ENCODE measurements at places on chromosomes 1 and 21.

- no peak for DNase-seq
Measured at GRCh38 chr1:21837476-21837875, 25.4 kb downstream of the LDLRAD2 start.

DNA sequence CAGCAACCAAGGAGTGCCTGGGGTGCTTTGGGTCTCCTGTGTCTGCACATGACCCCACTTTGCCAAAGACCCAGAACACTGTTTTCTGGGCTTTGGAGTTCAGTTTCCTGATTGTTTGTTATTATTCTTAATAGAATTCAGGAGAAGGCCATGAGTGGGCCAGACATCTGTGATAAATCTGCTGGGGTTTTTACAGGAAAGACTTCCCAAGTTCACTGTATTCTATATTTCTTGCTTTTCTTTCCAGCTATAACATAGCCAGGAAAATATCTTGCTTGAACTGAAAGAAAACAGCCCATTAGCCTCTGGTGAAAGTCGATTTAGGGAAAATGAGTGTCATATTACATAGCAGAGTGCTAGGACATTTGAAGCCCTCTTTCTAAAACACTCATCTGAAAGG, 345.1 kb upstream of the USP24 start:
- no peak for DNase-seq

- no peak for DNase-seq
Measured at GRCh38 chr1:65317866-65318653, 8.7 kb downstream of the DNAJC6 start.

DNA sequence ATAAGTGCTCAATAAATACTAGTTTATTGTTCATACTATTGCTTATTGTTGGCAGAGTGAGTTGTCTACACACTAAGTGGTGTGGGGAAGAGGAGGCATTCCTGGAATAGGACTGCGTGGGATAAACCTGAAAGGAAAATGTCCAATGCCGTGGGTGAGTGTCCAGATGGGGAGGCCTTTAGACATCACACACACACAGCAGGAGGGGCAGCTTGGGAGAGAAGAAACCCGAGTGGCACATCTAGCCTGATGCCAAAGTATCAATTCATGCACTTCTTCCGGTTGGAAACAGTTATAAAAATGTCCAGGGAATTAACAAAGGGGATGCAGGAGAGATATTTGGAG, 27.3 kb downstream of the CCN1 start:
- DNase-seq, result no peak

- no peak for DNase-seq
Measured at GRCh38 chr1:98669355-98670296, 8.1 kb downstream of the SNX7 start.

DNA sequence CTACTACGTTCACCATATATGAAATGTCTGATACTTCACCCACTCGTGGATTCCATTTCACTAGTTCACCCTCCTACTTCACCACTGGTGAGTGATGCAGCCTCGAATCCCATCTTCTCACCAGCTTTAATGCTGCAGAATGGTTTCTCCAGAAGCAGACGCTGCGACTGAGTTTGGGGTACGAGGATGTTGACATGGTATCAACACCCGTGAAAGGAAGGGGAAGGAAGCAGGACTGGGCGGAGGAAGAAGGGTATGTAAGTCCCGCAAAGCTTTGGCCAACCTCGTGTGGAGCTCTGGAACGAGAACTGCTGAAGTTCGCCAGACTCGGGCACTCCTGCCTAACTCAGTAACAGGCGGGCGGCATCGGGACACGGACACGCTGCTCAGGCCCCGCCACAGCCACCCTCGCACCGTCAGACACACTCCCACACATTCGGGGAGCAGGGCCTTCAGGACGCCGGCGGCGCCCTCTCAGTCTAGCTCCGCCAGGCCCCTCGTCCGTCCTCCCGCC, 833 bp upstream of the DIP2A start:
- DNase-seq, result peak; percentile 57

- no peak for DNase-seq
Measured at GRCh38 chr1:67544921-67545320, 114.7 kb upstream of the SERBP1 start.

DNA sequence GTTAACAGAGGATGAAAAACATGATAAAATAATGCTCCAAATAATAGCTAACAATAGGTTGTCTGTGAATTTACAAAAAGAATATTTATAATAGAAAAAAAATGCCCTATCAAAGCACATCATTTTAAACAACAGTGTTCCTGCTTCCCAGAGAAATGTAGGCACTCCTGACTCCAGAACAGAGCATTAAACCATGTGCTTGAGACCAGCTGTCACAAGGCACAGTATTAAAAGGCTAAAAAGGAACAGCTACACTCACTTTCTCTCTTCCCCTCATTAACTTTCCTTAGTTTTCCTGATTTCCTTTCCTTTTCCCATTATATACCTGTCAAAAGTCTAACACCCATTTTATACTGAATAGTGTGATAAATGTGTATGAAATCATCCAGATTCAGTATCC, 10.9 kb downstream of the VAV3 start:
- DNase-seq, result no peak

DNA sequence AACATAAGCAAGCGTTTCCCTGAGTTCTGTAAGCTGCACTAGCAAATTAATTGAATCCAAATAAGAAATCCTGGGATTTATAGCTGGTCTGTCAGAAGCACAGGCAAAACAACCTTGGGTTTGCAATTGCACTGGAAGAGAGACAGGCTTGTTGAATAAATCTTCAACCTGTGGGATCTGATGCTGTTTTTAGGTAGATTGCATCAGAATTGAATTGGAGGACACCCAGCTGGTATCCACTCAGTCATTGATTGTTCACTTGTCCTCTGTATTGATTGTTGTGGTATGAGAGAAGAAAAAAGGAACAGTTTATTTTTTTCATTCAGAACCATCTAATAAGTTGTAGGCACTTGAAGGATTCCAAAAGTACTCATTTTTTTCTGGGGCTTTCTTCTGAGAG, 497.4 kb downstream of the SIPA1L2 start:
- no peak for DNase-seq

DNA sequence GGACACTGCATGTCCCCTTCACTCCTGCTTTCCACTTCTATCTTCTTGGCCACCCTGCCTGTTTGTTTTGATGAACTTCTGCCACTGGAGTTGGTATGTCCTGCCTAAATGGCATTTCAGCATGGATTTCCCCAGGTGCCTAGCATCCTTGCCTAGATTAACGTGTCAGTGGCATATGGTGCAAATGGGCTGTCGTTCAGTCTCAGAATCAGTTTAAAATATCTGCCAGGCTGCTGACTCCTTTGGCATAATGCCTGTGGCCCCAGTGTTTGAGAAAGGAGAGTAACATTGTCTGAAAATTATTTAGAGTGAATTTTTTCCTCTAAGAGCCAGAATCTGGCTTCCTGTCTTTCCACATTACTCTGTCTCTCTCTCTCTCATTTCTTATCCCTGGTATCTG, 64.9 kb upstream of the BARHL2 start:
- no peak for DNase-seq

GRCh38 chr1:173005196-173005864, 45.4 kb downstream of the TNFSF18 start:
- no peak for DNase-seq

Measured in Kasumi-1 (cell line).